Activated T-cell treated with anti-CD3 and anti-CD28 coated beads, Interleukin-2, amount 50 U/mL, for 48 hours (primary cell): ENCODE measurements at places on chromosomes 6 and 20.

- peak; percentile 93 for DNase-seq
These were observed at the start of gene RPS21 for GRCh38 chr20:62386383-62387218. Gene RPS21, plus strand, starts transcription at chr20:62387103. Its CDS starts 236 bp downstream, at chr20:62387339.

DNA sequence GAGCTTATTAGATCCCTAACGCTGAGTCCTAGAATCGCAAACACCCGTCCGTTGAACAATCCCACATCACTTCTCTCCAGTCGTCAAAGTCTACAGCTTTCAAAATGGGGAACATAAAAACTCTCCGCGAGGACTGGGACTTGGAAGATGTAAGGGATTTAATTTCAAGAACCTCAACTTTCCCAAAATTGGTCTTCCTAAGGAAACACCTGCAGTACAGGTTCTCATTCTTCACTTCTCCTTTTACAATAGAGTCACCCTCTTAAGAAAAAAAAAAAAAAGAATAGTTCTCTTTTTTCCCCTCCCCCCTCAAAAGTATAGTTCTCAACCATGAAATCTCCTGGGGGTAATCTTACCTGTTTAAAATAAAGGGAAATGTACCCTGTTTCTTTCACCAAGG, 6.6 kb upstream of the ZBTB22 start:
- DNase-seq: no peak

DNA sequence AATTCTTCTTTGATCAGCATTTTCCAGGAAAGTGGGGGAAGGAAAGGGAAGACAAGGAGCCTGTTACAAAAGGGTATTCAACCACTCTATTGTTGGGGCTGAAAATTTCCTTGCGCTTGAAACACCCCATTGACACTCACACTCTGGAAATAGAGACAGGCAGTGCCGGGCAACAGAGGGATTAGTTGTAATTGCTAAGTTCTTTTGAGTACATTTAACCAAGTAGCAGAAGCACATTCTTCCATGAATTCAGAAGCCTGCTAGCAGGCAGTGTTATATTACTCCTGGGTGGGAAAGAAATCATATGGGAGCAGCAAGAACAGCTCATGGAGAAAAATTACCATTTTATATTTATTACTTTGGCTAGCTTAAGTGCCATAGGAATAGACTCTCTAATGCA, 745.5 kb downstream of the C6orf118 start:
- DNase-seq: no peak

GRCh38 chr6:27867051-27867944, 44.9 kb downstream of the OR2B2 start:
- peak; percentile 93 for DNase-seq
